ENCODE measurements at places on chromosomes 12 and 14.
A peak's percentile ranks its signal among the peaks of the same experiment; 100 is the strongest.

DNA sequence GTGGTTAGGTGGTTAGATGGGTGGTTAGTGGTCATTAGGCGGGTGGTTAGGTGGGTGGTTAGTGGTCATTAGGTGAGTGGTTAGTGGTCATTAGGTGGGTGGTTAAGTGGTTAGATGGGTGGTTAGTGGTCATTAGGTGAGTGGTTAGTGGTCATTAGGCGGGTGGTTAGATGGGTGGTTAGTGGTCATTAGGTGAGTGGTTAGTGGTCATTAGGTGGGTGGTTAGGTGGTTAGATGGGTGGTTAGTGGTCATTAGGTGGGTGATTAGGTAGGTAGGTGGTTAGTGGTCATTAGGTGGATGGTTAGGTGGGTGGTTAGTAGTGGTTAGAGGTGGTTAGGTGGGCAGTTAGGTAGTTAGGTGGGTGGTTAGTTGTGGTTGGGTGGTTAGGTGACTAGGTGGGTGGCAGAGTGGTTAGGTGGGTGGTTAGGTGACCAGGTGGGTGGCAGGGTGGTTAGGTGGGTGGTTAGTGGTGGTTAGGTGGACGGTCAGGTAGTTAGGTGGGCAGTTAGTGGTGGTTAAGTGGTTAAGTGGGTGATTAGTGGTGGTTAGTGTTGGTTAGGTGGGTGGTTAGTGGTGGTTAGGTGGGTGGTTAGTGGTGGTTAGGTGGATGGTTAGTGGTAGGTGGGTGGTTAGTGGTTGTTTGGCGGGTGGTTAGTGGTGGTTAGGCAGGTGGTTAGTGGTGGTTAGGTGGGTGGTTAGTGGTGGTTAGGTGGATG, 8.0 kb upstream of the TMEM119 start:
- no peak for DNase-seq

GRCh38 chr14:63212209-63212608, 8.0 kb downstream of the RHOJ start:
- no peak for DNase-seq

DNA sequence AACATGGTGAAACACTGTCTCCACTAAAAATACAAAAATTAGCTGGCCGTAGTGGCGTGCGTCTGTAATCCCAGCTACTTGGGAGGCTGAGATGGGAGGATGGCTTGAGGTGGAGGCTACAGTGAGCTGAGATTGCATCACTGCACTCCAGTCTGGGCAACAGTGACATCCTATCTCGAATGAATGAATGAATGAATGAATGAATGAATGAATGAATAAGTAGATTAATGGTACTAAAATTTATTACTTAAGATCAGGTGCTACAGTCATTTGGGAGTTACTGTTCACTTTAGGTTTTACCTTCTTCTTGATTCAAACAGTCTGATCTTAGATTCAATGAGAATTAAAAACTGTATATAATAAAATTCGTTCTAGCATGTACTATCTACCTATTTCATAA, 31.6 kb upstream of the WDR89 start:
- no peak for DNase-seq

- DNase-seq: no peak
These were observed 83.3 kb upstream of the PPM1H start for GRCh38 chr12:63018273-63018672.

GRCh38 chr12:57299514-57300016, 48.6 kb upstream of the STAC3 start:
- no peak for DNase-seq

- peak; percentile 28 for DNase-seq
These were observed 409.9 kb upstream of the SOX5 start for GRCh38 chr12:24359418-24359817.

GRCh38 chr14:50084666-50085065, 31.7 kb downstream of the VCPKMT start:
- no peak for DNase-seq

- peak; percentile 61 for DNase-seq
These were observed 16.9 kb downstream of the OR6S1 start for GRCh38 chr14:20624495-20625070.

DNA sequence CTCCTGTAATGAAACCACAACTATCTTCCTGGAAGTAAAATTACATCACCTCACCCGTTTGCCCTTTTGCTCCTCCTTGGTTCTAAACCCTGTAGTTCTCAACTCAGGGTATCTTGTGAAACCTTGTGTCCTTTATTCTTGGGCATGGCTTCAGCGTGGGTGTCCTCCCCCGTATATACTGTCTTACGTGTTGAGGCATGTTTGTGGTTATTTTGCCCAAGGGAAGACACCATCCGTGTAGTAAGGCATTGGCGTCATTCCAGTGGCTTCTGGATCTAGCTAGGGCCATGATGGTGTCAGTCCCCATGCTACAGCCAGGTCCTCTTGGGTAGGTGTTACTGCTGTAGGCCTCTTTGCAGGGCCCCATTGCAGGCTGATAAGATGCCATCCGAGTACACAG, 115.4 kb downstream of the ZFP36L1 start:
- DNase-seq: no peak

- no peak for DNase-seq
These were observed 156.3 kb downstream of the NTF3 start for GRCh38 chr12:5588176-5588575.
